ENCODE measurements at places on chromosomes 7 and 10. TPM values are rescaled to one million over a fixed set of nuclear protein-coding genes. Genes with fewer than 3 reads are reported as not detected.

Gene LRMDA
- not detected for total RNA-seq

DNA sequence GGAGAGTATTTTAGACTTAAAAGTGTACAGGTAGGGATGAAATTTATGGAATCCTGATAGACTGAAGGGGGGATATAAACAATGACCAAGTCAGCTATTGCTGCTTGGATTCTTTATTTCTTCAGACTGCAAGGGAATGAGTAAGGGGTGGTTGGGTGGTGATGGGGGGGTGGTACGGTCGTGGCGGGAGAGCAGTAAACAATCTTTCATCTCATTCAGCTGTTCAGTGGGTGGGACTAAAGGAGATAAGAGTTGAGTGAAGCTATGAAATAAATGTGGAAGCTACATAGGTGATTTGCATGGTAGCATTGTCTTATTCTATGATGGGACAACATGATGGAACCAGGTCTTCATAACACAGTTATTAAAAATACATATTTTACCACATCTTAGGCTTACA, 1.8 kb downstream of the SEPTIN7 start:
- peak overlapping the region; percentile 99 for H3K27ac ChIP-seq
- H3K27me3 ChIP-seq = no peaks in the 10 kb centered on the region
- H3K4me1 ChIP-seq = peaks cover 11% of the 10 kb centered on the region
- no peak for DNase-seq
- H3K4me3 ChIP-seq = peak overlapping the region; percentile 95
- H3K36me3 ChIP-seq = no peaks in the 10 kb centered on the region

Gene SPDYE2
- not detected for total RNA-seq

Gene TMEM270
- total RNA-seq = not detected

DNA sequence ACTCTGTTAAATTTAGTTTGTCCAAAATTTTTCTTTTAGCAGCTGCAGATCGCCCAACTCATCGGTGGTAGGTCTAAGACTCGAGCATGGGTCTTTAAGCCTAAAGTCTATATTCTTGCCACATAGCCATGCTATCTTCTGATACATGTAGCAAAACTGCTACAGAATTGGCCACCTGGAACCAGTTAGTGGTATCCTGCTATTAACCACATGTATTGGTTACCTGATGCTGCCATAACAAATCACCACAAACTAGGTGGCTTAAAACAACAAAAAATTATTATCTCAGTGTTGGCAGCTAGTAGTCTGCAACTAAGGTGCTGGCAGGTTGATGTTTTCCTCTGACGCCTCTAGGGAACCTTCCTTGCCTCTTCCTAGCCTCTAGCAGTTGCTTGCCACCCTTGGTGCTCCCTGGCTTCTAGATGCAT, 96.7 kb upstream of the PIK3CG start:
- H3K36me3 ChIP-seq = no peaks in the 10 kb centered on the region
- DNase-seq = peak; percentile 51
- peak overlapping the region; percentile 17 for H3K27ac ChIP-seq
- no peaks in the 10 kb centered on the region for H3K27me3 ChIP-seq
- no peak overlapping the region for H3K4me3 ChIP-seq
- H3K4me1 ChIP-seq = peaks cover 12% of the 10 kb centered on the region

DNA sequence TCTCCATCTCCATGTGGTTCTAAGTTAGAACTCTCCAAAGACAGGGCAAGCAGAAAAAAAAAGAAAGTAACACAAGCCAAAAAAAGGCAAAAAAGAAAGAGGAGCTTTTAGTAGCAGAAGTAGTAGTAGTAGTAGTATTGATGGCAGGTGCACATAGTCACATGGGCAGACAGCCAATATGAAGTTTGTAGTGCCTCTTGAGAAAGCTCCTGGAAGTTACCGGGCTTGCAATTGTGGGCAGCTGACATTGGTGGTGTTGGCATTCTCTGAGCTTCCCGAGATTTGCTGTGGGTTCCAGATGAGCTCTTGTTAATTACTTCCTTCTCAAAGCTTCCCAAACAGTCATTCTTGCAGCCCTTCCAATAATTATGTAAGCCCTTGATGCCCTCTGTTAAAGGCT, 1128.5 kb downstream of the TYW1 start:
- H3K36me3 ChIP-seq = no peaks in the 10 kb centered on the region
- H3K27ac ChIP-seq = no peak overlapping the region
- H3K4me3 ChIP-seq = no peak overlapping the region

DNA sequence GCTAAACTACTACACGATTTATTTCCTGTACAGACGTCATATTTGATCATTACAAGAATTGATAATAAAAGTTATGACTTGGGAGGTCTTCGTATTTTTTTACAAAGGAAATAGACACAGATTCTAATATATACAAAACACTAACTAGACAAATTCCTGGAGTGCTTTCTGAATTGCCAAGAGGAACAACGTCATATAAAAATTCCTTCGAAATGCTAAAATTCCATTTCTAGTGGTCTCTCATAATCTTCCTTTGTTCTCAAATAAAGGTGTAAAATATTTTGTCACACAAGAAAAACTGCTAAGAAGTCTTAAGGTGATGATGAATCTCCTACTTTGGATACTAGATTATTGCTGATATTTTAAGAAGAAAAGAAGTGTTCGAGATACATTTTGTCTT, 85.4 kb downstream of the CDK6 start:
- peaks cover 1% of the 10 kb centered on the region for H3K36me3 ChIP-seq
- DNase-seq = no peak
- no peak overlapping the region for H3K27ac ChIP-seq
- H3K4me3 ChIP-seq = no peak overlapping the region
- H3K27me3 ChIP-seq = no peaks in the 10 kb centered on the region

DNA sequence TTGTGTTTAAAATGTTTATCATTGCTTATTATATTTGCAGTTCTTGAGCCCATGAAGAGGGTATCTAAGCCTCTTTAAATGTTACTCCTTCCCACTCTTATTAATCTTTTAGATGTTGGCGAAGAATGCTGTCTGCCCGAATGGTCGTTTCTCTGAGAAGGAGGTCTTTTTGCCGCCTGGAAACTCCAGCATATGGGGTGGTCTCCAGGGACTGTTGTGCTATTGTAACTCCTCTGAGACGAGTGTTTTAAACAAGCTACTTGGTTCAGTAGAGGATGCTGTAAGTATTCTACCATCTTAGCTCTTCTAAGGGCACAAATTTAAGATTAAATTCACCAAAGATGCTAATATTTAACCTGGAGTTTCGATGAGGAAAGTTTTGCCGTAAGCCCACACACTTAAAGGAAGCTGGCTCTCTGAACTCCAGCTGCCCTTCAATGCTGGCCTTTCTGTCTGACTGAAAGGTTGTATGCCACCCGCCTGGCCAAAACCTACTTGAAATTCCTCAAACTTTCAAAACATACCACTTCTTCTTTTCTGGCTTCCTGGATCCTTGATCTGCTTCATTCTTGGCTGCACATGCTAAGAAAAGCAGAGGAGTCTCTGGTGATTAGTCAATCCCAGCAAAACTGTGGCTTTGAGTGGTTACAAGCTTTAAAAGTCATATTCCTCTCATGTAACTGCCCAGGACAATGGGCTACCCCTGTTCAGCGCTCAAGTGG, 74.7 kb downstream of the ABCA13 start:
- no peaks in the 10 kb centered on the region for H3K36me3 ChIP-seq
- H3K4me3 ChIP-seq = no peak overlapping the region
- no peaks in the 10 kb centered on the region for H3K27me3 ChIP-seq
- peak; percentile 8 for DNase-seq

DNA sequence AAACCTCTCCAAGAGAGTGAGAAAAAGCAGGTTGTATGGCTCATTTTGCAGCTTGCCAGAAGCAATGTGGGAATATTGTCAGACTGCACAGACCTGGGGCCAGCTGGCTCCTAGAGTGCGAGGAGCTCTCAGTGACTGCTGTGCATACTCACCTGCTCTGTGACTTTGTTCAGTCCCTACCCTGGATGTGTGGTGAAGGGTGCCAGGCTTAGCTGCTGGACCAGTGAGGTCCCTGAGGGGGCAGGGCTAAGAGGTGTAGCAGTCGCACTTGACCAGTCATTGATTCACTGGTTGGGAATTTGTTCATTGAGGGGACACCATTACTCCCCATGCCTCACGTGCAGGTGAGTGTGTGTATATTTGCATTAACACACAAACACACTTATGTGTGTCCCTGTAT, 60.1 kb downstream of the IKZF1 start:
- no peak for DNase-seq
- H3K27me3 ChIP-seq = no peaks in the 10 kb centered on the region
- H3K4me1 ChIP-seq = peaks cover 20% of the 10 kb centered on the region
- H3K27ac ChIP-seq = no peak overlapping the region
- no peak overlapping the region for H3K4me3 ChIP-seq

Gene MOSPD3
- 7.7 TPM for total RNA-seq

- H3K4me3 ChIP-seq = no peak overlapping the region
- no peaks in the 10 kb centered on the region for H3K36me3 ChIP-seq
- no peak for DNase-seq
- H3K27me3 ChIP-seq = no peaks in the 10 kb centered on the region
- H3K4me1 ChIP-seq = no peaks in the 10 kb centered on the region
Observed at GRCh38 chr7:103915680-103916357, 73.6 kb downstream of the RELN start.

- H3K4me1 ChIP-seq = peaks cover 6% of the 10 kb centered on the region
- H3K27ac ChIP-seq = no peak overlapping the region
Observed at GRCh38 chr10:32049113-32049512, 7.1 kb downstream of the KIF5B start.

GRCh38 chr7:135853499-135853898, 104.9 kb upstream of the FAM180A start:
- no peaks in the 10 kb centered on the region for H3K36me3 ChIP-seq
- no peaks in the 10 kb centered on the region for H3K27me3 ChIP-seq
- no peak overlapping the region for H3K27ac ChIP-seq
- H3K4me3 ChIP-seq = no peak overlapping the region
- no peak for DNase-seq

Gene ANXA8
- 0.19 TPM for total RNA-seq

Gene WNT2
- 0.37 TPM for total RNA-seq

- no peak overlapping the region for H3K27ac ChIP-seq
- no peak for DNase-seq
- no peaks in the 10 kb centered on the region for H3K36me3 ChIP-seq
- H3K27me3 ChIP-seq = peaks cover 18% of the 10 kb centered on the region
Observed at GRCh38 chr7:155507576-155507975, 38.8 kb downstream of the CNPY1 start.

- H3K4me3 ChIP-seq = no peak overlapping the region
- no peaks in the 10 kb centered on the region for H3K4me1 ChIP-seq
- H3K27me3 ChIP-seq = no peaks in the 10 kb centered on the region
- no peaks in the 10 kb centered on the region for H3K36me3 ChIP-seq
- no peak overlapping the region for H3K27ac ChIP-seq
Observed at GRCh38 chr10:86160890-86161585, 205.6 kb downstream of the GRID1 start.

DNA sequence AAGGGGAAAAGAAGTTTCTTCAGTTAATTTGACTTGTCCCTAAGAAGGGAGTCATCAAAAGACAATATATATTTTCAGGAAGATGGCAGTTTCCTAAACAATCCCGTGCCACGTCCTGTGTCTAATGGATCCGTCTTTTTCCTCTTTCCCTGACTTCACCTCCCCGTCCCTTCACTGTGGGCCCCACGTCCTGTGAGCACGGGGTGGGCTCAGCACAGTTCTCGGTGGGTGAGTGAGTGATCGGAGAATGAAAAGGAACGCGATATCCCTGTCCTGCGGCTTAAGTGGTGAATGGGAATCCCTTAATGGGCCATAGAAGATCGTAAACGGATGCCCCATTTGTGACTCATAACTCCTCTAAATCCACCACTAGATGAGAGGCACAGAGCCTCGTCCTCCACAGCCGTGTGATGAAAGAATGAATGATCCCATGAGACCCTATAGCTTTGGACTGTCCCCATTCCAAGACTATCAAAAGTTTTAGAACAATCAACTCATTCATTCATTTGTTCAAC, 63.5 kb upstream of the PITRM1 start:
- H3K27ac ChIP-seq = no peak overlapping the region
- H3K4me3 ChIP-seq = no peak overlapping the region
- 0 out of 2 replicates have a peak, but pooled peaks cover 3% of the 10 kb centered on the region for H3K27me3 ChIP-seq
- no peaks in the 10 kb centered on the region for H3K36me3 ChIP-seq

DNA sequence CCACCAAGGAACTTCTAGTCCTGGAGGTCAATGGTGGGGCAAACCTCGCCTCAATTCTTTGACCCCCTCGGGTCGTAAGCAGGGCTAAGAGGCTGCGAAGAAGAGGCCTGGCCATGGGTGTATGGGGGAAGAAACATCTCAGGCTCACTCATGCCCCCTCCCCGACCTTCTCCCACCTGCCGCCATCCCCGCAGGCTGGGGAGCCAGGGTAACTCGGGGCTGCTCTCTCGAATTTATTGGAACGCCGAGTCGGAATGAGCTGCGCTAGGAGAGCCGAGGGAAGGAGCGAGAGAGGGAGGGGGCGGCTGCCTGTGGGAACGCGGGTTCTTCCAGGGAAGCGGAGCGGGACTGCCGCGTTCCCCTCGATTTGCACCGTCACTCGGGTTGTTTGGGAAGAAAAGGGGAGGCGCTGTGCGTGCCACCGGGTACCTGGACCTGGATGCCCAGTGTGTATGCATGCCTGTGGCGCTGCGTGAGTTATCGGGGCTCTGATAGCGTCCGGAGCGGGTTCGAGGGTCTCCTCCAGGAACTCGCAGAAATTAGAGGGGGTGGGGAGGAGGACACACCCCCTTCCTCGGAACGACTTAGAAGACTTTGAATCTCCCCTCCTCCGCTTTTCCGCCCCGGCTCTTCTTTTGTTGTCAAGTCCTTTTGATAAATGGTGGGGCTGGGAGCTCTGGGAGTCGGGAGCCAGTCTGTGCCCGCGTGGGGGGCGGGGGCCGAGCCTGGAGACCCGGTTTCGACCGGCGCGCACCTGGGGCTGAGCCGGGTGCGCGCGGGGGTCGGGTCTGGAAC, 1.8 kb upstream of the ZNF503 start:
- H3K27me3 ChIP-seq = peaks cover 9% of the 10 kb centered on the region

GRCh38 chr10:114665406-114665805, 7.3 kb upstream of the ABLIM1 start:
- no peaks in the 10 kb centered on the region for H3K36me3 ChIP-seq
- H3K27me3 ChIP-seq = peaks cover 2% of the 10 kb centered on the region
- DNase-seq = no peak
- no peaks in the 10 kb centered on the region for H3K4me1 ChIP-seq
- H3K4me3 ChIP-seq = no peak overlapping the region
- H3K27ac ChIP-seq = no peak overlapping the region

Gene WDFY4
- 132 TPM for total RNA-seq

GRCh38 chr7:106756884-106757283, 95.9 kb upstream of the CCDC71L start:
- no peaks in the 10 kb centered on the region for H3K4me1 ChIP-seq
- DNase-seq = no peak
- no peak overlapping the region for H3K27ac ChIP-seq
- H3K27me3 ChIP-seq = no peaks in the 10 kb centered on the region
- no peaks in the 10 kb centered on the region for H3K36me3 ChIP-seq

Gene GPER1
- 7.7 TPM for total RNA-seq

DNA sequence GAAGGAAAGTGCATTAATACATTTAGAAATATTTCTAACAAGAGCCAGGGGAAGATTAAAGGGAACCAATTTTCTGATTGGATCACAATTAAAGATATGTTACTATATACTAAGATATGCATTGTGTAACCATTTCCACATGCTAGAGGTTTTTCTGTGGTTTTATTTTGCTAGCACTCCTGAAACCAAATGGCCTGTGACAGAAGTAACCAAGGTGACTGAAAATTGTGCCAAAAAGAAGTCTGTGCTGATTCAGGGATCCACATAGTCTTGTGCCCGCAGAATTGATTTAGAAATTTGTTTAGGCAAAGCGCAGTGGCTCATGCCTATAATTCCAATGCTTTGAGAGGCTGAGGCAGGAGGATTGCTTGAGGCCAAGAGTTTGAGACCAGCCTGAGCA, 1.8 kb downstream of the CC2D2B start:
- no peaks in the 10 kb centered on the region for H3K36me3 ChIP-seq
- no peak overlapping the region for H3K27ac ChIP-seq
- H3K4me3 ChIP-seq = no peak overlapping the region
- no peak for DNase-seq
- H3K4me1 ChIP-seq = peaks cover 4% of the 10 kb centered on the region

Measured in GM12878 (cell line).